NAMALWA (cell line): ENCODE measurements at places on chromosomes 6 and 20.

GRCh38 chr20:63082308-63082938 lies 75.7 kb upstream of the BHLHE23 start:
- peak; percentile 36 for DNase-seq

DNA sequence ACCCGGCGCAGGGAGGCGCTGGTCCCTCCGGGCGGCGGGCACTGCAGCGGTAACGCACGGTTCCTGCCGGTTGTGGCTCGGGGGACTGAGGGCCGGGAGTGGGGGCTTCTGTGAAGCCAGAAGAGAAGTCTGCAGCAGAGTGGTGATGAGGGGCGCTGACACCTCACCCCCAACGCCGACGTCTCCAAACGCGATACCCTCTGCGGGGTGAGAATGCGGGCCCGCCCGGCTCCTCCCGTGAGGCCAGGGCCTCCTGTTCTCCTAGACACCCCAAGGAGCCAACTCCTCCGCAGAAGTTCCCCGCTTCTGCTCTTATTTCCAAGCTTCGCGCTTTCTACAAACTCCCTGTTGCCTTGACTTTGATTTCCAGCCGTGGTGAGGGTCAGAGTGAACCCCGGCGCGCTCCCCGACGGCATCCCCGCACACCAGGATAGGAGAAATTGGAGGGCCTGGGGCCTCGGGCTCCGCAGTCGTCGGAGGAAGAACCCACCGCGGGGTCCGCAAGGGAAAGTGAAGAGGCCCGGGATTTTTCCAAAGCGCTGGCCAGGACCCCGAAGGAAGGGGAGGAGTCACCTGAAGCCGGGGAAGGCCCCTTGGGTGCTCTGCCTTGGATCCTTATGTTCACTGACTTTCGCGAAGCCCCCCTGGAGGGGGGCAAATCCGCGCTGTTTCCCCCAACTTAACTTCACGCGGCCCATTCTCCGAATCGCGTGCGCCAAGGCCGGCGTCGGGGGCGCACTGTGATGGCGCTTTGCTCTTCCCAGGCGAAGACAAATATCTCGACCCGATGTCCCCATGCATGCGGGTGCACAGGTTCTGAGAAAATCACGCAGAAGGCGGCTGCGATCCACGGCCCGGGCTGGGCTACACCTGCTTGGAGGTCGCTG lies 3.1 kb upstream of the INSM1 start:
- DNase-seq, result no peak

GRCh38 chr6:156191895-156192294 lies 585.3 kb upstream of the ARID1B start:
- no peak for DNase-seq

DNA sequence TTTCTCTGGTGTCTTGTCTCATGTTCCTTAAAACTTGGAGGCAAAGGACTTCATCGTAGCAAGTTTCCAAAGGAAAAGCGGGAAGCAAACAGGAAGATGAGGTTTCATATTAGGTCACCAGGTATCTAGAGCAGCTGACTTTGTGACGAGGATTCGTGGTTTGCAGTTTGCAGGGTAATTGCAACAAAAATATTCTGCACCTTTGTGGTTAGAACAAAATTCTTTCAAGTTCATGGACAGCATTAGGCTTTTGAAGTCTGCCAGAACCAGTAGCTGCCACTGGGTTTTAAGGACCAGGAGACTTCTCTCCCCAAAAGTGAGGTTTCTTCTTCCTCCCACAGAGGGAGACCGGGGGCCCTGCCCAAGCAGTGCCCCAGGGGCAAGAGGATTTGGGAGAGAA lies 63.4 kb downstream of the RPP40 start:
- DNase-seq, result no peak

DNA sequence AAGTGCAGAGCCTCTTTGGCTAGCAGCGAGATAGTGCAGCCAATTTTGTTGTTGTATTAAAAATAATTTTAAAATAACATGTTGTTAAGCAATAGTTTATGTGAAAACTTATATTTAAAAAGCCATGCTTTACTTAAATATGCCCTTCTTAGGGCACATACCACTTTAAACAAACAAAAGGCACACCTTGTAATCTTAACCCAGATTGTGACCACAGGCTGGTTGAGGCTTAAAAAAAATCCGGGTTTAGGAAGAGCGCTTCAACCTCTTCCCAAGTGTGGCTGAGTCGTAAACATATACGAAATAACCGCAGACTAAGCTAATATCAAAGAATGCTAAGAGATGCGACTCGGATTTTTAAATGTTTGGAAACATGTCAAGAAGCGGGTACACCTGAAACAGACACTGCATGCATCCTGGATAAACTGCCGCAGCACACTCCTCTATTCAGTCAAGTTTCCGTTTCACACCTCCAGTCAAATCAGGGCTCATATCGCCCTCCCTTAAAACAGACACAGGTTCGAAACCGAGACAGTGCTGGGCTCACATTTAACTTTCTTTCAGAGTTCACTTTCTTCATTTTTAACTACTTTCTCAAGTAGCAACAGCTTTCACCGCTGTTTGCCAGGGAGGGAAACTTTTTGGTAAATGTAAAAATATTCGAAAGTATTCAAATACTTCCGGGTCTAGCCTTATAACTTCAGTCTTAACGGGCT lies 1.5 kb downstream of the DEK start:
- DNase-seq, result peak; percentile 69

- no peak for DNase-seq
These were observed 7.0 kb upstream of the CDK19 start for GRCh38 chr6:110822249-110822648.

DNA sequence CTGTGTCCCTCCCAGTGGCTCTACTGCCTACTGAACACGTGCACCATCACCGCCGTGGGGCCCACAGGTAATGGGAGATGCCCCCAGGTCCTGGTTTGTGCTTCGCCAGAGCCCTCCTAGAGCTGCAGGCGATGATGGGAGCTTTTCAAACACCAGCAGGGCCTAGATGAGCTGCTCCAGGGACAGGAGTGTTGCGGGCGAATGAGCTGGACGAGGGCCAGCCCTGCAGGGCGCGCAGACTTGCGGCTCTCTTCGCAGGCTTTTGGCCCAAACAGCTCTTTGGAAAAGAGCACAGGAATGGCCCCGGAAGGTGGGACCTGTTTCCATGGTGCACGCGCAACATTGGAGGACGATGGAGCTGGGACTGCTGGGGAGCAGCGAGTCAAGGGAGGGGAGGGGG lies 409.3 kb upstream of the SULF2 start:
- DNase-seq, result no peak

DNA sequence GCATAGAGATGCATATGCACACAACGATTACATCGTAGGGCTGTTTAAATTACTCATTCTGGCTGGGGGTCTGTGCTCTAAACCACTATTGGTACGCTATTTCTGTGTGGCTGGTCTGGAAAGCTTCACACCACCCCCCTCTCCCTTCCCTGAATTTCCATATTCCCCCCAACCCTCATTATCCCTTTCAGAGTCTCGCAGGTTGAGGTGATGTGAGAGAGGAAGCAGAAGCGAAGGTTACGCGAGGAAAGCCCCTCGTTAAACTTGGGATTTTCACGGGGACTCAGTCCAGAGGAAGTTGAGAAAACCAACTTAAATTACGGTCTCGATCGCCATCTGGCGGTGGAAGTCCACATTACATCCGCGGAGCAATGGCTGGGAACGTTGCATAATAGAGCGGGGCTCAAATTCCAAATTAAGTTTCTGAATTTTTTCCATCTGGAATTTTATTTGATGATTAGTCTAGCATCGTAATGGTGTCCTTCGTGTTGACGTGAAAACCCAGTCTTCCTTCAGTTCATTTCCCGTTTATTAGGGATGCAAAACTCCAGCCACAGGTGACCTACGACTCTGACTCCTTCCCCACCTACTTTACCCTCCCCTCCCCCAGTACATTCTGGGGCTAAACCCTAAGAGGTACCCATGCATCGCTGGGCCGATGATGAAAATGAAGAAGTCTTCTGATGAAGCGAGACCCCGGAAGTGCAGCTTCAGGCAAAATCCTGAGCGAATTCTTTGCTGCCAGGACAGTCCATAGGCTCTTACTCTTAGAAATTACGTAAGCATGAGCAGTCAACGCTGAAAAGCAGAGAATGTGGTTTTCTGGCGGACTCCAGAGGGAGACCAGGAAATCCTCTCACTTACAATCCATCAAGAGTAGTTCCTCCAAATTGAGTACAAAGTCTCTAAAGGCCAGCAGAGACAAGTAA lies 19.7 kb downstream of the HLA-DOB start:
- DNase-seq, result peak; percentile 85

GRCh38 chr20:49642816-49643215 lies 70.9 kb downstream of the B4GALT5 start:
- DNase-seq, result no peak

DNA sequence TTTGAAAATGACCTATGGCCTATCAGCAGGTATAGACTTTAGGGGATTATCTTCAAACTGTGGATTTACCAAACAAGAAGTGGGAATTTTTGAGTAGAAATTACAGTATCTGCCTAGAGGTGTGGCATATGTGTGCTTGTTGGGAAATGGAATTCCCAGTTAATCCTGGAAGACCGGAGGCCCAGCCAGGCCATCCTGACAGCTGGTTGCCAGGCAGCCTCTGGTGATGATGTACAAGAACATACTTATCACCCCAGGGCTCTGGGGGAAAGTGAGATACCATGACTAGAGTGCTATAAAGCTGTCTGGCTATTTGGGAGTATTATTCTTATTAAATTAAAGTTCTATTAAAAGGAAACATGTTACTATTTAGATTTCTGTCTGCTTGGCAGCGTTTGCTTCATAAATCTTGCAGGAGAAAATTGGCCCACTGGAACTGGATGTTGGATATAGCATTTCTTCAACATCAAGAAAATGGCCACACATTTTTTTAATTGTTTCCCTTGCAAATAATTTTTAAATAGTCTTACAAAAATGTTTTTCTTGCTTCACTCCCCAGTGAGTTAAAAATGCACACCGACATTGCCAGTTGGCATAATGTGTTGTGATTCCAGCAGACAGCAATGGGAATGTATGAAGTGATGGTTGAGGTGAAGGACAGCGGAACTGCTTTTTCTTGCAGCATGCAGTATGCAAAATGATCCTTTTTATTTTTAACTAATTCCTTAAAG lies 187.8 kb downstream of the MYLK4 start:
- DNase-seq, result no peak

DNA sequence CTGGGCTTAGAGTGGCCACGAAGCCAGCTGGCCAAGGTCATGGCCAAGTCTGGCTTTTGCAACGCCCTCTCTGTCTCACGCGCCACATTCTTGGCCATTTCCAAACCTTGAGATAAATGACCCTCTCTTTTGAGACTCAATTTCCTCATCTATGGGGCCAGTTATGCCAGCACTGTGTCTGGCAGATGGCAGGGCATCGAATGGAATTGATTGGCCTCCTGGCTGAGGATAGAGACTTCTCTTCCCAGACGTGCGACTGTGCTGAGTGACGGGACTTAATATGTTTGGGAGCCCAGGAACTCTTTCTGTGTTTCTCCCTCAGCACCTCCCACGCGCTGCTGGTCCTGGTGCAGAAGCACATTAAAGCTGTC lies 7.6 kb downstream of the BPIFB2 start:
- no peak for DNase-seq

DNA sequence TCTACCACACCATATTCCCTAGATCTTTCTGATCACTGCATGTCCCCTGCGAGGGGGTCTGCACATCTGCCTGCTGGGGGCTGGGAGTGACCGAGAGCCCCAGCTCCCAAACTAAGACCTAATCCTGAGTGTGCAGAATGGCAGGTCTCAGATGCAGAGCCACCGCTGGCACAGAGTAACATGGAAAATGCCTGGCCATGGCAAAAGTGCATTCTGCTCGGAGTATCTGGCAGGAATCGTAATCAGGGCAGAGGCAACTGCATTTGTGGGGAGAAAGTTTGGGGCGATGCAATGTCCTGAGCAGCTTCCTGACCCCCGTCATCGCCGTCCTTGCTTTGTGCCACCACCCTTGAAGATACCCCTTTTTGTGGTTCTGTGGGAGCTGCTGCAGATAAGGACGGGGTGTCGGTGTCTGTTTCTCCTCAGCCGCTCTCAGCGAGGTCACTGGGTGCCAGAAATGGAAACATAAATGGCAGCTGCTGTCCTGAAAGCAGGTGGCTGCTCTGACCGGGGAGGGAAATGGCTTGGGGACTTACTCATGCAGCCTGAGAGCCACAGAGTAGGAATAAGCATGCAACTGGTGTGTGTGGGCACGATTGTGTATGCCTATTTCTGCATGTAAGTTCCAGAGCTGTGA lies 157.9 kb downstream of the LY86 start:
- DNase-seq, result no peak

DNA sequence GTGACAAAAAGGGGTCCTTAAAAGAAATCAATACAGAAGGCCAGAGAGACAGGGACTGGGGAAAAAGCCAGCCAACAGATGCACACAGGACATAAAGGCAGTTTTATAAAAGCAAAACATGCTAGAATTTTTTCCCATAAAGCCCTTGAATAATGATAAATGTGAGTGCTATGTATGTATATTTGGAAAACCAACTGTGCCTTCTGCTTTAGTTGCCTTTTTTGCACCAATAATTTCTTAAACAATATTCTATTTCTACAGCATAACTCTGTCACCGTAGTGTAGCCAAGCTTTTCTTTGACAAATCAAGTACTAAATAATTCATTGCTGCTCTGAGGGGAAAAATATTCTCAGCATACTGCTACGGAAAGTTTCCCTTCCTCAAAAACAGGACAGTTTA lies 730.6 kb upstream of the NRSN1 start:
- DNase-seq, result no peak

DNA sequence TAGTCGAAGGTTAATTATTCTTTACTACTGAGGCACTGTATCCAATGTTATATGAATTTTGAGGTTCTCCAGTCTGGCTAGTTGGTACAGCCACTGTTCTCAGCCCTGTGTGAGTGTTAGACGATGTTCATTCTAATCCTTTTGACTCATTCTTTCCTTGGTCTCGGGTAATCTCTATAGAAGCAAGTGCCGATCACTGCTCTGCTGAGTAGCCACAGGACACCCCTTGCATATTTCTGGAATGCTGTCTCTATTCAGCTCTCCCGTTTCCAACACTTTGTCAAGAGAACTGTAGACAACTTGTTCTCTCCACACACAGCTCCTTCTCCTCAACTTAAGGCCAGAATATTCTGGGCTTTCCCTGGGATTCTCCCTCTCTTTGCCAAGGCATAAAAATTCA lies 42.4 kb upstream of the PLCB1 start:
- no peak for DNase-seq

DNA sequence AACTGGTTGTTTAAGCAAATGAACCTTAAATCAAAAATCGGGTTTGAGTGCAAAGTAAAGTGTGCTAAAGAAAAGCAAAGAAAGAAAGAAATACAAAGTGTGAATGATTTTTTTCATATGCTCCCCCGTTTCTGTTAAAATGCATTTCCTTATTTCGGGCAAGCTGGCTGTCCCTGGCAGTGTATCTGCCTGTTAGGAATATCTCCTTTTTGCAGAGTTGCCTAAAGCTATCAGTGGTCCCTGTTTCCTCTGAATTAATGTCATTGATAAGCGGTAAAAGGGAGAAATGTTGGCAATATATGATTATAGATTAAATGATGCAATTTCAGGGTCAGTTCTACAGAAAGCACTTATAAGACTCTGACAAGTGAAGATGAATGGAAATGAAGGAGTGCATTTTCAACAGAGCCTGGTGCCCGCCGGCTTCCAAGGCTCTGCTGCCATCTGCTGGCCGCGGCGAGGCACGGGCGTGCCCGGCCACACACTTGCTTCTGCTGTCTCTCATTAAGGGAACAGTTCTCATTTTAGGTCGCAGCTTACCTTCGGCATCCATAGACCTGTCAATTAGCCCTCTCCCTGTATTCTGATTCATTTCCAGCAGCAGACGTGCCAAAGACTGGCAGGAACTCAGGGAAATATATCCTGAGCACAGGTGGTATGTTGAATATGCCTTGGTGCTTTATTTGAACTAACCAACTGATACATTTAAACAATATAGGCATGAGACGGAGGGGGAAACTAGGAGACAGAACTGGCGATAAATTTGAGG lies 381.9 kb downstream of the C6orf118 start:
- peak; percentile 61 for DNase-seq
